Retinal pigment epithelial cell (primary cell): ENCODE measurements at places on chromosomes 5 and 9.

- no peak for DNase-seq
Observed at GRCh38 chr9:112380102-112380824, at the start of gene HSDL2. HSDL2 (plus strand) TSS chr9:112380108; CDS start chr9:112380164, 56 bp downstream.

DNA sequence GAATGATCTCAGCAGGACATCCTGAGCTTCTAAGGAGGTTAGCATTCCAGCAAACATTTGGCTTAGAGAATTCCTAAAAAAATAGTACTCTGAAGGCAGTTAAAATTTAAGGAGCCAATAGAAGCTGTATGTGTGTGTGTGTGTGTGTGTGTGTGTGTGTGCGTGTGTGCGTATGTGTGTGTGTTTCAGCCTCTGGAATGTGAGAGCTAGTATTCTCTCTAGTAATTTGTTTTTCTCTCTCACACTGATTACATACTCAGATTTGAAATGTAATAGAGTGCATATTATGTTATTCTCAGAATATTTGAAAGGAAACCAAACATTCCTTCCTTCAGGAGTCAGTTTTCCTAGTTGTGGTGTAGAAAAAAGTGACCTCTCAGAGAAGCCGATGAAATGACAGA lies 279.6 kb downstream of the TMEM38B start:
- DNase-seq, result no peak

DNA sequence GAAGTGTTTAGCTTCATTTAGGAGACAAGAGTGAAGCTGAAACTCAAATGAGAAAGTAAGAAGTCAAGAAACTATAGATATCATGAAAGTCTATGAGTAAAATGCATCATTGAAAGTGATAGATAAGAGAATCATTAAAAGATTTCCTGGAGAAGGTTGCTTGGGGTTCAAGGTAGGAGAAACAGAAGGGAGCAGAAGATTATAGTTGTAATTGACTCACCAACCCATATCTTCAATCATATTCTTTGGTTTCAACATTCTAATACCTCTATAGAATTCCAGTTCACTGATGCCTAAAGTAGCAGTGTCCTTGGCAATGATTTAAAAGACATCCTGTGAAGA lies 365.7 kb upstream of the RIOK2 start:
- DNase-seq, result no peak

DNA sequence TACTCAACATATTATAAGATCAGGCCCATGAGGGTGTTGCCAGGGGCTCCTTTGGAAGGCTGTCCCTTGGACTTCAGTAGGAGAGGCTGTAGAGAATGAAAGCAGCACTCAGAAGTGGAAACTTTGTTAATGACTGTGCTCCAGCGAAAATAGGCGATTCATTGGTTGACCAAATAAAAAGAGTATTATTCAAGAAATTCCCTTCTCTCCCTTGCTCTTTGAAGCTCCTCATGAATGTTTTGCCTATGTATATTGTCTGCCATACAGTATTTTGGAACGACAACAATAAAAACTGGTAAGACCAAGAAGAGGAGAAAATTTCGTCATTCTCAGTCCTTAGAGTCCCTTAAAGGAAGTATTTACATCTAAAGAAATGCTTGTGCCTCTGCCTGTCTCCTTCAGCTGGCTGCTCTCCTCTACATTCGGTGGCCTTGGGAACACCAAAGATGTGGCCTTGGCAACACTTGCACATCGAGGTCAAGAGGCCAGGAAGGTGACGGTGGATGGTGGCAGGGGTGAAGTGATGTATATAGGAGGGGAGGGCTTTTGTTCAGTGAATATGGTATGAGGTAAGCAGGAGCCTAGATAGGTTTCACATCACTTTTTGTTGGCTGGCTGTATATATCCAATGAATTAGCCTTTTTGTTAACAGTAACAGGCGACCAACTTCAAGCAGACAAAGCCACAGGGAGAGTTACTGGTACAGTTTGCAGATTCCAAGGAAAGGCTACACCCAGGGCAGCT lies 95.0 kb upstream of the ACTBL2 start:
- no peak for DNase-seq

DNA sequence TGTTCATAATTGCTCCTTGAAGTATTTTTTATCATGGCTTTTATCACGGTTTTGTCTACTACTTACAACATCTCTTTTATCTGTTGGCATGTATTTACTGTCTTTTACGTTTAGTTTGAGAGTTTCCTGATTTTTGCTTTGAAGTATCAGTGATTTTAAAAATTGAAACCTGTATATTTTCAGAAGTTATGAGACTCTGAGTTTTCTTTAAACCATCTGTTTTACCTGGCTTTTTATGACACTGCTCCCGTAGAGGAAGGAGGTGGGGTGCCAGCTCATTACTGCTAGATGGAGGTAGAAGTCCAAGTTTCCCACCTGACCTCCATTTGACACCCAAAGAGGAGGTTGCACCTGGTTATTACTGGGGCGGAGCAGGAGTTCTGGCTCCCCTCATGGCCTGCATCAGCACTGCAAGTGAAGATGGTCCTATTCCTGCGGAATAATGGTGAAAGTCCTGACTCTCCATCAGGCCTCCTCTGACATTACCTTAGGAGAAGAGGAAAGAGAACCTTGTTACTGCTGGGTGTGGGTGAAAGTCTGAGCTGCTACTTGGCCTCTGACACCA lies 10.0 kb upstream of the ZNF131 start:
- no peak for DNase-seq

DNA sequence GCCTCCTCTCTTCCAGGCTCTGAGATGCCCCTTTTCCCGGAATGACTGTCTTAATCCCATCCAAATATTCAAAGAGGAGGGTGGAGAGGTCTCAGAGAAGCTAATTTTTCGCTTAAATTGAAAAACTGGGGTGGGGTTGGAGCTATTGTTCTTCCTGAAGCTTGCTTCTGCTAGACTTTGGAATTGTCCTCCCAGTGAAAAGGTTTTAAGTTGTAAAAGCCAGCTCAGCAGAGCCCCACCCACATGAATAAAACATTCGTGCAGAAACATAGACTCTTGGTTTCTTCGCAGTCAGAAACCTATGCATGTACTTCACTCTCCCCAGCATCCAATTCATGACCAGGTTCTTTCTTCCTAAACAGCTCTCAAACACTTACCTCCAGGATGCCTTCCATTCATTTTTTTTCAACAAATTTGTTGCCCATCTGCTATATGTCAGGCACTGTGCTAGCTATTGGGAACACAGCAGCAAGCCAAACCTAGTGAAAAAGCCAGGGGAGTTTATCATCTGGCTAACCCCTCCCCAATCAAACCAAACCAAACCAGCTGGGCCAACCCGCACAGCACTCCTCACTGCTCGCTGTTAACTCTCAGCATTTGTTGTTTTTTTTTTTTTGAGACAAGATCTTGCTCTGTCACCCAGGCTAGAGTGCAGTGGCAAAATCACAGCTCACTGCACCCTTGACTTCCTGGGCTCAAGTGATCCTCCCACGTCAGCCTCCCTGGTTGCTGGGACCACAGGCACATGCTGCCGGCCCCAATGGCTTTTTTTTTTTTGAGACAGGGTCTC lies 37.9 kb upstream of the OCLN start:
- DNase-seq, result no peak

- DNase-seq, result no peak
Observed at GRCh38 chr9:2837915-2838314, 6.0 kb downstream of the PUM3 start.

DNA sequence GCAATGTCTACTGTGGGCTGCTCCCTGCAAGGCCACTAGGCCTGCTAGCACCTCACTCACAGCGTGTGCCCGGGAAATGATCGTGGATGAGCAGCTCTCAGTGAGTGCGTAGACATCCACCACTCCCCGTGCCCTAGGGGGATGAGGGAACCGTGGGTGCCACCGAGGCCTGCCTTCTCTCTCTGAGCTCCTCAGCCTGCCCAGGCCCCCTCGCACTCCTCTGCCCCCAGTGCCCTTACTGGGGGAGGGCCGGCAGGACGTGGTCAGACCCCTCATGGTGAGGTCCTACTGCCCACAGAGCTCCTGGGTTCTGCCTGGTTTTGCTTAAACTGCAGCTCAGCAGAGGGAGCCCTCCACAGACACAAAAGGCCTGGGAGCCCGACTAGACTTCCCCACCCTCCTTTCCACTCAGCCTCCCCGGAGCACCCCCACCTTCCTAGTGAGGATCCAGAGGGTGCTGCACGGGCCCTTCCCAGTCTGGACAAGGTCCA lies 220.0 kb downstream of the CACNA1B start:
- DNase-seq, result no peak

GRCh38 chr9:87406543-87407166 lies 91.0 kb upstream of the DAPK1 start:
- no peak for DNase-seq

- DNase-seq, result no peak
Observed at GRCh38 chr5:157594675-157595459, 19.3 kb upstream of the ADAM19 start.
